Mesendoderm (in vitro differentiated cells): ENCODE measurements at places on chromosomes 2 and 18.

GRCh38 chr2:60525899-60526298 lies 27.6 kb downstream of the BCL11A start:
- DNase-seq = no peak

GRCh38 chr2:167771628-167772027 lies 475.8 kb downstream of the STK39 start:
- no peak for DNase-seq

GRCh38 chr2:47034973-47035609 lies 119.5 kb upstream of the MCFD2 start:
- DNase-seq = peak; percentile 90

DNA sequence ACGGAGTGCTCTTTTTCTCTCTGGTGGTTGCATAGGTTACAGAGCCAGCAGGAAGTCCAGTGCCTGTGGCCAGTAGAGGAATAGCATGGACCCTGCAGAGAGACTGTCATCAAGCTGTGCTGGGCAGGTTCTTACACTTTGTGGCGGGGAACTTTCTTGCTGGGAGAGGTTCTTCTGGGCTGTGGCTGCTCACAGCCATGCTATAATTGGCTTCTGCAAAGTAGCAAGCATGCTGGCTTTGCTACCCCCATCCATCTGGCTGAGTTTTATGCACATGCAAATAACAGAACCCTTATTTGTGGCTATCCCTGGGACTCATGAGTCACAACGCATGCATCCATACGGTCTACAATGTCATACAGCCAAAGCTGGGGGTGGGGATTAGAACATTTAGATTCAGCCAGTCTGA lies 68.9 kb downstream of the PLCL1 start:
- peak; percentile 85 for DNase-seq

DNA sequence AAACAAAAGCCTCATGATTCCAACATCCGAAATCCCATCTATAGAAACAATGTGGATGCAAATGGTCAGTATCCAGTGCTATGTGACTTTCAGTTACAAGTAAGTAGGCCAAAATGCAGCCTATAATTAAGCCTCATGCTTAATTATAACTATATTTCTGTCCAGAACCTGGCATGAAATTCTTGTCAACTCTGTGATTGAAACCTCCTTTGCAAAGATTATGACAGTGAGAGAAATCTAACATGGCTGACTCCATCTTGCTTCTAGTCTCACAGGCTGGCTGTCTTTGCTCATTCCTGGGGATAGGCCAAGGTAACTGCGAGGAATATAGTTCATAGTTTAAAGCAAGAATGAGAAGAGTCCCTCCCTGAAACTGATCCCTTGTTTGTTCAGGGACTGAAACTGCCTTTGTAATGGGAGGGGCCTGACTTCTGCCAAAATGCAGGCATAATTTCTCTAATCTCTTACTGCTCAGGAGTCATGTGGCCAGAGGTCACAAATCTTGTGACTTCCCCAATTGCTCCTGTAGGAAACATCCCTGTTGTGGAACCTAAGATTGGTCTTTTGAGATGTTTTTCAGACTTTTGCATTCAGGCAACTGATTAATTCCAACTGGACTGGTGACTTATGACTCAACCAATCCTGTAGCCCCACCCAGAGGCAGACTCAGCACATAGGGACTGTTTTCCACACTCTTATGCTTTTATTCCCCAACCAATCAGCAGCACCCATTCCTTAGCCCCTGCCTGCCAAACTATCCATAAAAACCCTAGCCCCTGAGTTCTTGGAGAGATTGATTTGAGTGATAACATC lies 84.5 kb upstream of the TLK1 start:
- peak; percentile 30 for DNase-seq

GRCh38 chr2:145687442-145688134 lies 1167.7 kb upstream of the ZEB2 start:
- peak; percentile 61 for DNase-seq

DNA sequence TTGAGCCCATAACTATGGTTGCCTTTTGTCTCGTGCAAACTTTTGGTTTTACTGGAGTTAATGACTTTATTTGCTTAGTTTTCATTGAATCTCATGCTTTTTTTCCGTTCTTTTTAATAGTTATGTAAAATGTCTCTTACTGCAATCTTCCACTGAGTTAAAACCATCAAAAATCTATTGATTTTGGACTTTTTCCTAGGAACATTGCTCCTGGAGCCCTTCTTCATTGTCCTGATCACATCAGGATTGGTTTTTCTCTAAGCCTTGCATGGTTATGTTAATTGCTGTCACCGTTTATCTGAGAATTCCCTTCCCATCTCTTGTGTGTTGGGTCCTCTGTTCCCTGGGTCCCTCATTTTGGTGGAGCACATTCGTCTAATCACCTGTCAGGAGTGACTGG lies 125.5 kb downstream of the PARD3B start:
- no peak for DNase-seq

DNA sequence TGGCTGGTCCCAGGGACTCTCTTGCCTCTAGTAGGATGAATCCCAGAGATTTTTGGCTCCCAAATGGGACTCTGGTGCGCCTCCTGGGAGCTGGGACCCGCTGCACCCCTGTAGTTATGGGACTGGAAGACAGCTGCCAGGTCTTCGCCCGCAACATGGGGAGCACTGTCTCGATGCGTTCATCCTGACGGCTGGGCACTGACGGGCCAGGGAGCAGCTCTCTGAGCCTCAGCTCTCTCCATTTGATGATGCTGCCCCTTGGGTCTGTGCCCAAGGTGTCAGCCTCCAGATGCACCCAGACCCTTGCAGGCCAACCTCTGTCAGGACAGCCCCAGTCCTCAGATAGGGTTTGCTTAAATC lies 9.3 kb upstream of the ARMC9 start:
- no peak for DNase-seq

- no peak for DNase-seq
These were observed 260.5 kb downstream of the CELF4 start for GRCh38 chr18:37305066-37305465.
